Central memory CD8-positive, alpha-beta T cell (primary cell): ENCODE measurements at places on chromosomes 2 and 18.

- DNase-seq, result no peak
Measured at GRCh38 chr18:58290116-58290695, 246.2 kb downstream of the NEDD4L start.

DNA sequence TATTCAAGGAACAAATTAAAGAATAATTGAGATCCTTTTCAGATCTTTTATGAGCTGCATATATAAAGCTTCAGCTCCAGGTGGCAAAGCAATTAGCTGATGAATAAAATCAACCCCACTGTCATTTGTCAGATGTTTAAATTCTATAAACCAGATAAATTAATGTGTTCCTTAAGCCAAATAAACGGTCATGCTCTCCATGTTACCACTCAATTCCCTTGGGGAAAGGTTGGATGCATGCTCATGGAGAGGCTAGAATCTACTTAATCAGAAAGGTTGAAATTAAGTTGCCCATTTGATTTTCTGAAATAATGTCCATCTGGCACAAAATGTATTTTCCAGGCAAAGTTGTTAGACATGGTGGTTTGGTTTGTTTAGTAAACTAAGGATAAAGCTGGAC is 282.5 kb upstream of the SPRED2 start:
- no peak for DNase-seq

DNA sequence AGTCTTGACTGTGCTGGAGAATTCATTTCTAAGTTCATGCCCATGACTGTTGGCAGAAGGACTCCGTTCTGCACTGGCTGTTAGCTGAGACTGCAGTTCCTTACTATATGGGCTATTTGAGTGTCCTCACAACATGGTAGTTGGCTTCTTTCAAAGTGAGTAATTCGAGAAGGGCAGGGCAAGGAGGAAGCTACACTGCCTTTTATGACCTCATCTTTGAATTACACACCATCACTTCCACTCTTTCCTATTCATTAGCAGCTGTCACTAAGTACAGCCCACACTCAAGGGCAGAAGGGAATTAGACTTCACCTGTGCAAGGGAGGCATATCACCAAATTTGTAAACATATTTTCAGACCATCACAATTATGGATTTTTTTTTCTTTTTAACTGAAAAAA is 55.9 kb upstream of the EPAS1 start:
- DNase-seq, result no peak

DNA sequence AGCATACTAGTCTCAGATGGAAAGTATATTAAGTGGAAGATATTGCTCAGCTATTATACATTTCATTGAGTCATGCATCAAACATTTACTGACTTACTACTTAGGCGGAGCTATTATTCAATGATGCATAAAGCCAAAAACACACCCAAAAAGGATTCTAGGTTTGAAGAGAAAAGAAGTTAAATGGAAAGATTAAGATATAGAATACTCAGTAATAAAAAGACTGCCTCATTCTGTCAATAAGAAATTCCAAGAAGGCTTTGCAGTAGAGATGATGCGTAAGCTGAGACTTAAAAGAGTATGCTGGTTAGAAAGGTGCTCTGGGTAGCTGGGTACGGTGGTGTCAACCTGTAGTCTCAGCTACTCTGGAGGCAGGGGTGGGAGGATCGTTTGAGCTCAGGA is 27.6 kb downstream of the STK17B start:
- DNase-seq, result no peak

DNA sequence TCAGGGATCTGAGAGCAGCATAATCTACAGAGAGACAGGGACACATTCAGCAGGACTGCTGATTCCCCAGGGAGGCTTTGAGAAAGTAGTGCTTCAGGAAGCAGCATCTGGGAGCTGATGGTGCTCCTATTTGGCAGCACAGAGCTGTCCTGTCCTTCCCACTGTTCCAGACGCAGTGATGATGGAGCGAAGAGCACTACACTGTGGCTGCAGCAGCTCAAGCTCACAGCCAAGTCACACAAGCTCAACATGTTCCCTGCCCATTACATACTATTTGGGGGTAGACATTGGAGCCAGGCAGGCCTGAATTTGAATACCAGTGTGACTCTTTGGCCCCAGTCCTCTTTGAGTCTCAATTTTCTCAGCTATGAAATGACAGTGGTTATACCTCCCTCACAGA is 15.2 kb upstream of the GALM start:
- no peak for DNase-seq
